WTC11 (cell line): ENCODE measurements at places on chromosomes 2 and 18.

DNA sequence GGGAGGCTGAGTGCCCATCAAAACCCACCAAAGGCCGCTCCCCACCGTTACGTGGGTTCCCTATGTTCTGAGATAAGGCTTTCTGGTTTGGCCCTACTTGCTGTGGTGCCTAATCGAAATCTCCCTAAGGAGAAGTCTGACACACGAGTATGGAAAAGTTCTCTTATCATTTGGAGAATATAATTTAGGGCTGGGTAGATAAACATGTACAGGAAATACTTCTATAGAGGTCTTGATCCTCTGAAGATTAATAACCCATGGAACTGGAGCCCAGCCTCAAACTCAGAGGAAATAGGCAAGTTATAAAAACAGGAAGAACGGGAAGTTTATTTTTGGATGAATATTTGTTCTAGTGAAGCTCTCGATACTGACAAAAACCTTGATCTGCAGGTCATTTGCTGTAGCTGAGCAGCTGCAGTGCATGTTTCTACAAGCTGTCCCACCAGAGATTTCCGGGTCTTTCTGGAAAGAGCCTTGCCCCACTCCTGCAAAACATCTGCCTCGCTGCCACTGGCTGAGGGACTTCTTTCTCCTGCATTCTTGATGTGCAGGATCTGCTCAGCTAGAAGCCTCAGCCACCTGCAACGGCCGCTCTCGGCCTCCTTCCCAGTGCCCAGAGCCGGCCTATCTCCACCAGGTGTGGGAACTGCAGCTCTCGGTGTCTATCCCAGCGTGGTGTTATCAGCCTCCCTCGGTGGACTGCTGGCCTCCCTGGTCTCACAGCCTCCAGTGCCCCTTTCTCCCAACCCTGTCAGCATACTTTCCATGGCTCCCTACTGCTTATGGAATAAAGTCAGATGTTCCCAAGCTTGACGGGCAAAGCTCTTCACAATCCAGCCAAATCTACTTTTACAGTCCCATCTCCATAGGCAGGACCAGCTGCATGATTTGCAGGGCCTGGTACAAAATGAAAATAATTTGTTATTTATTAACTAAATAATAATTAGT is 48.6 kb downstream of the SPRED2 start:
- no peak for DNase-seq

DNA sequence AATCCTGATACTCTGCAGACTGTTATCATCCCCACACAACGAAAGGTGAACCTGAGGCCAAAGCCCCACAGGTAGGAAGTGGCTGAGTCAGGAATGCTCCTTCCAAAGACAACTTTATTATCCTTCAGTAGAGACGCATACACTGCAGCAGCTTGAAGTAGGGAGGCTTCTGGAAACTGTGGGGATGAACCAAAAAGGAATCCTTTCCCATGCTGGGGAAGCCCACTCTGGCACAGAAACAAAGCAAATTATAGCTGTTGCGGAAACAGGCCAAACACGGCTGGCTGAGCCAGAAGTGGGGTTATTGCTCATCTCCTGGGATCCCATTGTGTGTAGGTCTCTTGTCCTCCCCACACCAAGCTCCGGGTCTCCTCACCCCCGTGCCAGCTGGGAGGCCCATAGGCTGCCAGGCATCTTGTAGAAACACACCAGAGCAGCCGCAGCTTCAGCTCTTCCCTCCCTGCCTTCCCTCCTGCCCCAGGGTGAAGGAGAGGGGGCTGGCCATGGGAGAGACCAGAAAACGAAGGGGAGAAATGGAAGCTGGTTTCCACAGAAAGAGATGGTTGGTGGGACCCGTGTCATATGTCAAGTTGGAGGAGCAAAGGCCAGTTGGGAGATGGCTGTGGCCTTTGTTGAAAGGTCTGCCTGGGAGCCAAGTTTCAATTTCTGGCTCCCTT is 176.9 kb upstream of the NABP1 start:
- no peak for DNase-seq

- DNase-seq, result no peak
These were observed 799 bp downstream of the CEP68 start for GRCh38 chr2:65057054-65057375.

- no peak for DNase-seq
These were observed 672.2 kb downstream of the CPS1 start for GRCh38 chr2:211228559-211228958.

DNA sequence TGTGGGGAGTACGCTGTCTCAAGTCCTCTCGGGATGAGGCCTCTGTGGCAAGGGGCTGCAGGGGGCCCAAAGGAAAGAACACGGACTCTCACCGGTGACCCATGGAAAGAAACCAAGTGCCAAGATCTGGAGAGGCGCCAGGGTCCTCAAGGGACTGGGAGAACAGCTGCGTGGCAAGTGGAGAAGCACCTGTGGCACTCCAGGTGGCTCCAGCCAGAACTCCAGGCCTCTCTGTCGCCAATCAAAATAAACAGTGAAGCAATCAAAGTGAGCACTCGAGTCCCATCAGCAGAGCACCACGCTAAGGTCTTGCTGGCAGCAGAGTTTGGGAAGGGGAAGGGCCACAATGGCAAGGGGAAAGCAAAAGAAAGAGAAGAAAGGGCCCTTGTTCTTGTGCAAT is 54.7 kb downstream of the BCL2 start:
- no peak for DNase-seq

DNA sequence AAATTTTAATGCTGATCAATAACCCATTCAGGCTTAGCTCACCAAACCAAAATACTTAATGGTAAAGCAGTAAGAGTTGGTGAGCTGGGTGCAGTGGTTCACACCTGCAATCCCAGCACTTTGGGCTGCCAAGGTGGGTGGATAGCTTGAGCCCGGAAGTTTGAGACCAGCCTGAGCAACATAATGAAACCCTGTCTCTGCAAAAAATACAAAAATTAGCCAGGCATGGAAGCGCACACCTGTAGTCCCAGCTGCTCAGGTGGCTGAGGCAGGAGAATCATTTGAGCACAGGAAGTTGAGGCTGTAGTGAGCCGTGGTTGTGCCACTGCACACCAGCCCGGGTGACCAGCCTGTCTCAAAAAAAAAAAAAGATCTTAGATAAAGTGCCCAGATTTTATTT is 35.7 kb upstream of the MPP4 start:
- DNase-seq, result no peak

DNA sequence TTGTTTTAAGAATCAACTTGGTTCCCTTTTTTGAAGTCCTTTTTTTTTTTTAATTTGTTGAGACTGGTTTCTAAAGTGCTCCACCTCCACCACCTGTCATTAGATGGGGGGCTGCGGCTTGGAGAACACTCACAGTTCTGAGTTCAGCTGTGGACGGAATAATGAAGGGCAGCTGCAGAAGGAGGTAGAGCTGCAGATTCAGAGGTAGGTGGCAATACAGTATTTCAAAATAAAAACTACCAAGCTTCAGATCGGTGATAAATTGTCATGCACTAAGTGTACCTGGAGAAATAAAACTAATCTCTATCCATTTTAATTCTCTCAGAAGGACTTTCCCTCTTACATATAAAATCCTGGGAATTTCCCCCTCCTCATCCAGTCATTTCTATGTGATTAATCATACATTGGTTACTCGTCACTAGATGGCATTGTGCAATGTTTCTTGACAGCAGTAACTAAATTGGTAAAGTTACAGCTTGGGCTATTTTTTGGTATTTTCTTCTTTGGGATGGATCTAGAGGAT is 81.1 kb upstream of the SLC39A10 start:
- DNase-seq, result no peak
